Activated CD4-positive, alpha-beta T cell treated with anti-CD3 and anti-CD28 coated beads, Interleukin-2, amount 10 ng/mL, durations not matched to agents 7 days and 5 days (primary cell): ENCODE measurements at places on chromosomes 12 and 14.

DNA sequence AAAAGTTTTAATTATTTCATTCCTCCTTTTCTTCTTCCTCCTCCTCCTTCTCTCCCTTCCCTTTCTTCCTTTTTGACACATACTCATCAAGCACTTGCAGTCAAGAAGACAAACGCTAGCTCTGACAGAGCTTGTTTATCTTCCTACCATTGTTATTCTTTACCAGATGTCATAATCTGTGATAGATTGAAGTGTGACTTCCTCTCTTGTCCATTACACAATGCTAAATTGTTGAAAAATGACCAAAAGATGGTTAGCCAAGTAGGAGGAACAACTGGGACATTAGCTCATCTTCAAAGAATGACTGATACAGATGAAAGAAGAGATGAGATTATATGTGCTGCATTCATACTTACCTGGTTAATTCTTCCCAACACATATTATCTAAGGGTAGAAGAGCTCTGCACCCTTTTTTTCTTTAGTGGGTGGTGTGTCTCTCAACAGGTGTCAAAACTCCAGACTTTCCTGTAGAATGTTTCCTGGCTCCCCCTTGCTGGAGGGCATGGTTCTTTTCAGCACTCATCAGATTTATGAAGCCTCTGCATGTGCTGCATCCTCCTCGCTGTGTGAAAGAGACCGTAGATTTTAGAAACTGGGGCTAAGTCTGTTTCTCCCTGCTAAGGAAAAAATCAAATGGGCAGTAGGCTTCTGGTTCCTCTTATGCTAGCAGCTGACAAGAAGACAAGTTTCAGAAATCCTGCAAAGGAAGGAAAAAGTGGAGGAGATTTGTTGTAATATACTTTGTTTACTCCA, 147.1 kb downstream of the TMX1 start:
- DNase-seq, result no peak

GRCh38 chr12:106195621-106196027, 52.2 kb downstream of the CKAP4 start:
- no peak for DNase-seq

DNA sequence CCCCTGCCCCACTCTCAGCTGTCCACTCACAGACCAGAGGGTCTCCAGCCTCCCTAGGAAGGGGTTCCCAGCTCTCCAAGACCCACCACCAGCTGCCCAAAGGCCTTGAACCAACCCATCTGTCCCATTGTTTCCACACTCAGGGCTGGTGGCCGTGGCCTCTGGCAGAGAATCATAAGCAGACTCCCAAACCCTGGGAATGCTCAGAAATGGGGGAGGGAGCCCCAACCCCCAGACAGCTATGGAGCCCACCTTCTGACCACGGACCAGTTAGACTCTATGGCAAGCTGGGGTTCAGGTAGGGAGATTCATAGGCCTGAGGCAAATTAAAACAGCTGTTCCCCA, 280.0 kb downstream of the DPF3 start:
- no peak for DNase-seq

DNA sequence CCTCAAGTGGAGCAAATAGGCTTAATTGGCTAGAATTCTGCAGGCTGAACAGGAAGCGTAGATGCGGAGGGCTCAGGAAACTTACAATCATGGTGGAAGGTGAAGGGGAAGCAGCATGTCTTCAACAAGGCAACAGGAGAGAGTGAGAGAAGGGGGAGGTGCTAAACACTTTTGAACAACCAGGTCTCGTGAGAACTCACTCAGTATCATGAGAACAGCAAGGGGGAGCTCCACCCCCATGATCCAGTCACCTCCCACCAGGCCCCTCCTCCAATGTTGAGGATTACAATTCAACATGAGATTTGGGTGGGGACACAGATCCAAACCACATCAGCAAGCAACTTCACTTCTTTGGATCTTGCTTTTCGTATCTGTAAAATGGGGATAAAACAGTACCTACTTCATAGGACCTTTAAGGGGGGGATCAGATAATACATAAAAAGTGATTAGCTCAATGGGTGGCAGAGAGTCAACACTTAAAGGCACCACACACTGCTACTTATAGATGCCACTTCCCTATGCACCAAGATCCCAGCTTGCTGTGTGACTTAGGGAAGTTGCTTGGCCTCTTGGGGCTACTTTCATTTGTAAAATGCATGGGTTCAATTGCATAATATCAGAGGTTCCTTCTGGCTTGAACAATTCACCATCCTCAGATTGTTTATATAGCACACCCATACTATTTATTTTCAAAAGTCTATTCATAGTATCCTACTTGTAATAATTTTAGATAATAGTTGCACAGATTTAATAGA, 184.8 kb upstream of the RPH3A start:
- DNase-seq, result no peak

- DNase-seq, result no peak
These were observed 109.5 kb upstream of the PKP2 start for GRCh38 chr12:33006106-33006505.

GRCh38 chr14:71148627-71149026, 241.4 kb downstream of the PCNX1 start:
- DNase-seq, result no peak

DNA sequence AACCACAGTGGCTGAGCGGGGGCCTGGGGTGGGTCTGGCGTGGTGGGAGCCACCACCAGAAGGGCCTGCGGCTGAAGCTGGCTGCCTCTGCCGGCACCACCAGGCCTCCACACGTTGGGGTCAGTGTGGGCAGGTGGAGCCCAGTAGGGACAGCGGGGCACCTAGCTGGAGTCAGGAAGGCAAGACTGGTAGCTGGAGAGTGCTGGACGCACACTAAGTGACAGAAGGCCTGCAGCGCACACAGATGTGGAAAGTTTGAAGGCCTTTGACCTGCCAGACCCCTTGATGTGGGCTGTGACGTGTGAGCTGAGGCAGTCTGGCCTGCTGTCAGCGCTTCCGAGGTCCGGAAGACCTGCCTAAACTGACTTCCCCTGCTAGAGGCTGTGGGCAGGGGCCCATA, 26.3 kb downstream of the RIN3 start:
- no peak for DNase-seq

DNA sequence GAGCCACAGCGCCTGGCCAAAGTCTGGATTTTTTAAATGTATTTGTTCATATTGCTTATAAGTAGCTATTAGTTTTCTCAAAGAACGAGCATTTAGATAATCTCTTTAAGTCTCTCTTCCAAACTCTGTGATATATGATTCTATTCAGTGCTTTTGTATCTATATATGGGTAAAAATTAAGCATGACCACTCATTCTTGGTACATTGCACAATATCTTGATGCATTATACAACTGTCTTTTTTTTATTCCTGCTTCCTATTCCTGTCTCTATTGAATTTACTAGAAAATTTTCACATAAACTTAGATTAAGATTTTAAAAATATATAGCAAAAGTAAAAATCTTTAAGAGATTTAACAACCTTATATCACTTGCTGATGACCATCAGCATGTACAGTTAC, 29.1 kb downstream of the SOCS2 start:
- no peak for DNase-seq

DNA sequence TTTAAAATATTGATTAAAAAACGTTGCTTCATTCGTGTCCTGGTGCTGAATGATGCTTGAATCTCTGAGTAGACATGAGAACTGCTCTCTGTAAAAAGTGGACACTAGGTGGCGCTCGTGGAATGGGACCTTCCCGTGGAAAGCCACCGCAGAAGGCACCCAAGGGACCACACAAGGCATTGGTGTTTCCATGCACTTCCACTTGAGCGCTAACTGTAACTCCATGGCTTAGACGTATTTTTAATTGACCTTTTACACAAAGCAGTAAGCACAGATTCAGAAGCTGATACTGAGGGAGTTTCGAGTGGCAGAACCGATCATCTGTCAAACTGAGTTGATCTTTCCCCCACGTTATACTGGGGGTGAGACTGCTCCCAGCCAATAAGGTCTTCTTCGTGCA, 135.3 kb downstream of the PRKCH start:
- DNase-seq, result peak; percentile 87

DNA sequence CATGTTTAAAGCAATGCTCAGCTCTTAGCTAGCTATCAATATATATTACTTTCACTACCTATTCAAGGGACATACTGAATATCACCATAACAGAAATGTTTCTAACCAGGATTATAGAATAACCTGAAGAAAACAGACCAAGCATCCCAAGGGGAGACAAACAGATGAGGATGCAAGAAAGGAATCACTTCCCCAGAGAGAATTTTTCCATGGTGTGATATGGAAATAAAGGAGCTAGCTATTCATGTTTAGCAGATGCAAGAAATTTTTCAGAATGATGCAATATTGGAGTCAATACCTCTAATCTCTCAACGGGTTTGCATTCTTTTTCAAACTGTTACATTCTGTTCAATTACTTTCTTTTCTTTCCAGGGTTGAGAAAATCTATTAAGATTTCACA, 538.9 kb upstream of the FLRT2 start:
- no peak for DNase-seq

GRCh38 chr14:68283378-68284123, 464.0 kb downstream of the RAD51B start:
- DNase-seq, result peak; percentile 74

DNA sequence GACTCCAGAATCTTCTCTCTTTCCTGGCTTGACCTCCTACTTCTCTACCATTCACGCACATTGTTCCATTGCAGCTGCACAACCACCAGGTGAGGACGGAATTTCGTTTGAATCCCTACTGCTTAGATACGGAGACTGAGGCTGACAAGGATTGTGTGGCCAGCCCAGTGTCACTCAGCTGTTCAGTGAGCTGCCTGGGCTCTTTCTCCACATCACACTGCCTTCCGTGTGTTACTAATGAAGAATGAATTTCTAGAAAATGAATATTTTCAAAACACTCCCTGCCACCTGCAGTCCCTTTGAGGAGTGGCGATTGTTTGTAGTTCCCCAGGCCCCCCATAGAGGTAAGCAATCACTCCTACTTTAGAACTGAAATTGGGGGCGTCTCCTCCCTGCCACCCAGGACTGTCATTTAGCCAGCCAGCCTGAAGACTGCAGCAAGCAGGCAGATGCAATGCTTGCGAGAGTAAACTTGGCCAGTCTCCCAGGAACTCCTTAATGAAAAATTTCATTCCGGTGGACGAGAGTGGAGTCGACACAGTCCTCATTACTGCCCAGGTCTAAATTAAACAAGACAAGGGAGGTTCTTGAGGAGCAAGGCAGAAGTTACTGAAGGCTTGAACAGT, 239.7 kb downstream of the SLC41A2 start:
- DNase-seq, result no peak

GRCh38 chr12:54220092-54220557, 31.3 kb upstream of the SMUG1 start:
- peak; percentile 72 for DNase-seq

DNA sequence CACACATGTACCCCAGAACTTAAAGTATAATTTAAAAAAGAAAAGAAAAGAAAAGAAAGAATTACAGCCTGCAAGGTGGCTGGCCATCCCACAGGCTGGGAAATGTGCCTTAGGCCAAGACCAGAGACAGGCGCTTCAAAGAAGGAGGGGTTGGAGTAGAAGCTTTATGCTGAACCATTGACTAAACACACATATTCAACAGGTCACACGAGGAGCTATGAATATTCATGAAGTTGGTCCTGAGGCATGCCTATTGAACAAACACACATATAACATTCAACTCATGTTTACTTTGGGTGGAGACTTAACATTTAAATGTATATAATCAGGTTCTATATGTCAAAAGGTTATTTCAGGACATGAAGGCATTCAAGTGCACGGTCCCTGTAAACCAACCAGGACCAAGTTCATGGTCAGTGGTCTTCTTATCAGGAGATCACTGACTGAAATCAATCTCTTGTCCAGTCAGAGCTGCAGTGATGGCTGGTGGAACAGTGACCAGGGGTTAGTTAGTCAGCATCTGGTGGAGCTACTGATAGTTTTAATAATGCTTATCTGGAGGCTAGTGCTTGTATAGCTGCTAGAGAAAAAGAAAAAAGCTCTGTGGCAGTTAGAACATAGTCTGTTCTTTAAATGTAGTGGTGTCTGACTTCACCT, 35.6 kb upstream of the ITPR2 start:
- DNase-seq, result no peak

DNA sequence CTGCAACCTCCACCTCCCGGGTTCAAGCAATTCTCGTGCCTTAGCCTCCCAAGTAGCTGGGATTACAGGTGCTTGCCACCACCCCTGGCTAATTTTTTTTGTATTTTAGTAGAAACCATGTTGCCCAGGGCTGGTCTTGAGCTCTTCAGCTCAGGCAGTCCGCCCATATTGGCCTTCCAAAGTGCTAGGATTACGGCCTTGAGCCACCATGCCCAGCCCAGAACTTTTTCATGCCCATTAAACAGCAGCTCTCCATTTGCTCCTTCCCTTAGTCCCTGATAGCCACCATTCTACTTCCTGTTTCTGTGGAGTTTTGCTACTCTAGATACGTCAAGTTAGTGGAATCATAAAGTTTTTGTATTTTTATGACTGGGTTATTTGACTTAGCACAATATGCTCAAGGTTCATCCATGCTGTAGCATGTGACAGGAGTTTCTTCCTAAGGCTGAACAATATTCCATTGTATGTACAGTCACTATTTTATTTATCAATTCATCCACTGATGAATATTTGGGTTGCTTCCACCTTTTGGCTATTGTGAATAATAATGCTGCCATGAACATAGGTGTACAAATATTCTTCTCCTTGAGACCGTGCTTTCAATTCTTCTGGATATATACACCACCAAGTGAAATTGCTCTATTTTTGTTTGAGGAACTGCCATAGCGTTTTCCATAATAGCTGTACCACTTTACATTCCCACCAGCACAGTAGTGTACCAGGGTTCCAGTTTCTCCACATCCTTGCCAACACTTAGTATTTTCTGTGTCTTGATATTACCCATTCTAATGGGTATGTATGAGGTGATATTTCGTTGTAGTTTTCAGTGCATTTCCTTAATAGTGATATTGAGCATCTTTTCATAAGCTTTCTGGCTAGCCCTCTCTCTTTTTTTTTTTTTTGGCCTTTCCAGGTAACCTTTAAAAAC, 15.0 kb downstream of the ATF1 start:
- no peak for DNase-seq

- no peak for DNase-seq
These were observed 45.0 kb upstream of the OR6J1 start for GRCh38 chr14:22689199-22689598.

DNA sequence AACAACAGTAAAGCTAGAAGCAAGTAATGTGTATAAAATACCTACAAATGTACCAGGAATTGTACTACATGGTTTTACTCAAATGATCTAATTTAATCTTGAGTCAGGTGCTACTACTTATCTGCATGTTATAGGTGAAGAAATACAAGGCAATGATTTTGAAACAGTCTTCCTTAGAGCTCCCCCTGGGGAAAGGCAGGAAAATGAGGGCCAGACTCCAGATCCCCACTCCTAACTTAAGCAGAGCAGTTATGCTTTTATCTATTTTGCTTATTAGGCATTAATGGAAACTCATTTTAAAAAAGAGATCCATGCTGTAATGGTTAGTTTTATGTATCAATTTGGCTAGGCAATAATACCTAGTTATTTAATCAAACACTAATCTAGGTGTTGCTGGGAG, 109.3 kb upstream of the CPSF6 start:
- DNase-seq, result no peak

GRCh38 chr12:102343361-102344121, 136.8 kb downstream of the IGF1 start:
- no peak for DNase-seq
